Urothelium cell line (cell line): ENCODE measurements at places on chromosomes 6 and 20.

DNA sequence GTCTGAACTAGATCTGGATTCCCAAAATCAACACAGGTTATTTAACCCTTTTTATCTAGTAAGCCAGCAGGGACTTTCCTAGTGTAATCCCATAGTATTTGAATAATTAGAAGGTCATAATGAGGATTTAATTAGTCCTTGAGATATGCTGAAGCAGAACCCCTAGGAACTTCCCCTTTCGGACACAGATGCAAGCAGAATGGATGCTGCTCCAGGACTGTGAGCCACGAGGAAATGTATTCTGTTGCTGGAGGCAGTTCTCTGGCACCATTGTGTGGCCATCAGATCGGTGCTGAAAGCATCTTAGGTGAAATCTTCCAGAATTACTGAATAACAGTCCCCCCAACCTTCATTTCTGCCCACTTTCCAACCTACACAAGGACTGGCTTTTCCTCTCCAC lies 206.9 kb downstream of the TMEM242 start:
- no peak for DNase-seq

DNA sequence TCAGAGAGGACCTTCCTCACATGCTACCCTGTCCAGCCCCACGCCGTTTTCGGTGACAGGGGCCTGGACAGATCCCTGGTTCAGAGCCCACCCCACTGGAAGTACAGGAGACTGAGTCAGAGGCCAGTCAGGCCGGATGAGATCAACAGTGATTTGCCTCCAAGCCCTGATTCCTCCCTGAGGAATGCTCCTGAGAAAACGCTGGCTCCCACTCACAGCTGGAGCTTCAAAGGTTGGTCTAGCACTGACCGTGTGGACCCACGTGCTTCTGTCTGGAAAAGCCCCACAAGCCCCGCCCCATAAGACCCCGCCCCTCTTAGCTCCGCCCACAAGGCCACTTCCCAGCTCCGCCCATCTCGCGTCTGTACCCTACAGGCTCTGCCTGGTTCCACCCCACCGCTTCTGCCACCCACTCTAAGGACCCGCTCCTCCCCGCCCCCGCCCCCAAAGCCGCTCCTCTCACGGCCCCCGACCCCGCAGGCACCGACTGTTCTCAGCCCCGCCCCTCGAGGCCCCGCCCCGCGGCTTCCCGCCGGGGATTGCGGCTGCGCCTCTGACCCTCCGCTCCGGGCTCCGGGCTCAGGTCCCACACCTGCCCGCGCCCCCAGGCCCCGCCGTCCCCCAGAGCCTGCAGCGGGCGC lies 64.9 kb upstream of the BHLHE23 start:
- no peak for DNase-seq

DNA sequence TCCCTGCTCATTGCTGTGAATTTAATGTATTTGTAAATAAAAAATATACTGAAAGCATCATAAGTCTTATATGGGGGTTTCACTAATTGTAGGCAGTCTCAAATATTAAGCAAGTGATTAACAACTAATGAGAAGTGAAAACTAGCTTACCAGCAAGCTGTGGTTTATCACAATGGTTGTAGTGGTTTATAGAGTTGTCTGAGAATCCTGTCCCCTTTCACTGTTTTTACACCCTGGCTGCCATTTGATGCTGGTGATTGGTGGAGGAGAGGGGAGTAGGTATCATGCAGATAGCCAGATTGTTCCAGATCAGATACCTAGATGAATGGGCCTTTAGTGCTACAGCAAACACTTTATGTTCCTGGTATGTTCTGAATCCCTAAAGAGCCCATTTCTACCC lies 6.0 kb downstream of the MKKS start:
- DNase-seq: no peak

- DNase-seq: no peak
These were observed 53.2 kb upstream of the NKX2-4 start for GRCh38 chr20:21450572-21450971.
